ENCODE measurements at places on chromosomes 5 and 9.

DNA sequence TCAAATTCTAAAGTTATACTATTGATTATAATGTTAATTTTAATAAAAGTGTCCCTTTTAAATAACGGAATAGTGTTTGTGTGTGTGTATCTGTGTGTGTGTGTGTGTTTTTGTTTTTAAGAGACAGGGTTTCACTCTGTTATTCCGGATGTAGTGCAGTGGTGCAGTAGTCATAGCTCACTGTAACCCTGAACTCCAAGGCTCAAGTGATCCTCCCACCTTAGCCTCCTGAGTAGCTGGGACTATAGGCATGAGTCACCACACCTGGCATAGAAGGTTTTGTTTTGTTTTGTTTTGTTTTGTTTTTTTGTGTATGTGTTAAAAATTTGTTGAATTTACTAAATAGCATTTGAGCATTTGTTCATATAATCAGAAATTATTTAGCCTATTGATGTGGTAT, 64.6 kb downstream of the YTHDC2 start:
- DNase-seq: no peak

DNA sequence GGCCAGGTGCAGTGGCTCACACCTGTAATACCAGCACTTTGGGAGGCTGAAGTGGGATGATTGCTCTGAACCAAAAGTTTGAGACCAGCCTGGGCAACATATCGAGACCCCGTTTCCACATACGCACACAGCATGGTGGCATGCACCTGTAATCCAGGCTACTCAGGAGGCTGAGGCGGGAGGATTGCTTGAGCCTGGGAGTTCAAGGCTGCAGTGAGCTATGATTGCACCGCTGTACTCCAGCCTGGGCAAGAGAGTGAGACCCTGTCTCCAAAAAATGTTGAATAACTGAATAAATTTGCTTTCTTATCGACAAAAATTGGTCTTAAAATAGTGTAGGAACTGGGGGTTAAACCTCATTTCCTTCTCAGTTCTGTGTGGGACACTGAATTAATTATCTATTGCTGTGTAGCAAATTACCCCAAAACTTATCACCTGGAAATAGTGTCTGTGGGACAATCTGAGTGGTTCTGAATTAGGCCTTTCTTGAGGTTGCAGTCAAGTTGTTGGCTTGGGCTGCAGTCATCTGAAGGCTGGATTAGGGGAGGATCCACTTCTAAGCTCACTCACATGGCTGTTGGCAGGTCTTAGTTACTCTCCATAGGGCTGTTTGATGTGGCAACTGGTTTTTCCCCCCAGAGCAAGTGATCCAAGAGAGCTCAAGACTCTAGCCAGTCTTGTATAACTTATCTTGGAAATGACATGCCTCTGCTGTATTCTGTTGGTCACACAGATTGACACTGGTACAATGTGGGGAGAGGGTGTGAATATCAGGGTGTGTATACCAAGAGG, 2.0 kb downstream of the SNX30 start:
- no peak for DNase-seq

DNA sequence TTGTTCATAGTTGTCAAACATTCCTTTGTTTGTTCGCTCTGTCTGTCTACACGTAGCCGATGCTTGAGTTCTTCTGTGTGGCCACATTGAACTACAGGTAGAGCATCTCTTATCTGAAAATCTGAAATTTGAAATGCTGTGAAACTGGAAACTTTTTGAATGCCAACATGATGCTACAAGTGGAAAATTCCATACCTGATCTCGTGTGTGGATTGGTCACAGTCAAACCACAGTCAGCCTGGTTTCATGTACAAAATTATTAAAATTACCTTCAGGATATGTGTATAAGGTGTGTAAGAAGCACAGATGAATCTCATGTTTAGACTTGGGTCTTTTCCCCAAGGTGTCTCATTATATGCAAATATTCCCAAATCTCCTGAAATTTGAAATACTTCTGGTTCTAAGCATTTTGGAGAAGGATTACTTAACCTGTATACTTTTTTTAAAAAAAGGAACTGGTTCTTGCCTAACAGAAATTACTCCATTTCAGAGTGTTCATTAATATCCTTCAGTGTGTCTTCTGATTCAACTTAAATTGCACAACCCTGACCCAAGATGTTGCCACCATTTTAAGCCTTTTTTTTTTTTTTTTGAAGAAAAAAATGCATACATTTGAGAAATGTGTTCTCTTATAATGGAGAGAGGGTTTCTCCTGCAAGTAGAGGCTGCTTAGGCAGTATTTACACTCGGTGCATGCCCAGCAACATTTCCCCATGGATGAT, 254.3 kb downstream of the MAST4 start:
- no peak for DNase-seq

DNA sequence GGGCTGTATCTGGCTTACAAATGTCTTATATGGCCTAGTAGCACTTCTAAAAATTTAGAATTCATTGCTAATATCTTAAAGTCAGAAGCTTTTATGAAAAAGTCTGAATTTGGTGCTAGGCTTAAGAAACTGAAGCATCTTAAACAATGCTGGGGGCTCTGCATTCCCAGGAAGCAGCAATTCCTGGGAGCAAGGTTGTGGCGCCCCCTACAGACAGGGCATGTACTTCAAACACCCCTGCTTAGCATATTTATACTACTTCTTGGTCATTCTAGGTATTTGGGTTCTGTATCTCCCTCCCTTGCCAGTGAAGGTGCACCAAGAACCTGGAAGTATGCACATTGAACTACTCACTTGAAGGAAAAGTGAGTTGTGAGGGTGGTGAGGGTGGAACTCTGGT, 64.6 kb upstream of the GRIA1 start:
- no peak for DNase-seq

DNA sequence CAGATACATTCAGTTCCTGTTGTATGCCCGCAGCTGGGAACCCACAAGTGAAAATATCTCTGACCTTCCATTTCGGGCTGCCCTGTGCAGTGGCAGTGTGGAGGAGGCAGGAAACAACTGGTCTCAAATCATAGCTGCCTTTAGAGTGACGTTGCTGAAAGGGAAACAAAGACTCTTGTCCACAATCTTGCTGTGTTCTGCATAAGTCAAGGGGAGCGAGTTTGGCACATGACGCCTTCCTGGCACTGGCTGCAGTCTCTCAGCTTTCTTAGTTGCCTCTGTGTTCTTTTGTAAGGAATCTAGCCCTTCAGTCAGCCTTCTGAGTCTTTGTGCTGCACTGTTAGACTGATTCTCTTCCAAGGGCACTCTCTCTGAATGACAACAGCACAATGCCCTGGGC, 24.0 kb downstream of the ADAMTS16 start:
- DNase-seq: no peak

GRCh38 chr5:43523662-43524072, 8.7 kb upstream of the C5orf34 start:
- no peak for DNase-seq

GRCh38 chr5:163352531-163352930, 84.9 kb upstream of the CCNG1 start:
- DNase-seq: no peak

DNA sequence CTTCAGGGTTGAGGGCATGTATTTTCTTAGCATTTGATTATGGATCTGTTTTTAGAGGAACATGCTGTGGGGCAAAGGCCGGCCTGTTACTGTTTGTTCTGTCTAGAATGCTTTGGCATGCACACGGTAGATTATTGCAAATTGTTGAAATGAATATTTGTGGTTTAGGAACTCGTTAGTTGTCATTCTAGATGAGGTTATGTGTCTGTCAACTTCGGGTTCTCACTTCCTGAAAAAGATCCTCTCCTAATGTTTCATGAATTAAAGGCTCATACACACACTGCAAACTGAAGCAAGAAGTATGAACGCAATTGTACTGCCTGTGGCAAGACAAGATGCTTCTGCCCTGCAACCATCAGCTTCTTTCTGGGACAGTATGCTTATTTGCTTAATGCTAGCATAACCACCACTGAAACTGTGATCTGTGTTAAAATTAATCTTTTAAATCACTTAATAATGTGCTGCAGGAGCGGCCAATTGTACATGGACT, 99.6 kb downstream of the BASP1 start:
- DNase-seq: no peak

- DNase-seq: no peak
Measured at GRCh38 chr5:152331006-152331405, 74.1 kb downstream of the NMUR2 start.

- DNase-seq: no peak
Measured at GRCh38 chr5:150302301-150303069, at the start of gene ARSI. Gene ARSI (minus strand): TSS chr5:150302905. CDS start chr5:150302373, 532 bp downstream.

DNA sequence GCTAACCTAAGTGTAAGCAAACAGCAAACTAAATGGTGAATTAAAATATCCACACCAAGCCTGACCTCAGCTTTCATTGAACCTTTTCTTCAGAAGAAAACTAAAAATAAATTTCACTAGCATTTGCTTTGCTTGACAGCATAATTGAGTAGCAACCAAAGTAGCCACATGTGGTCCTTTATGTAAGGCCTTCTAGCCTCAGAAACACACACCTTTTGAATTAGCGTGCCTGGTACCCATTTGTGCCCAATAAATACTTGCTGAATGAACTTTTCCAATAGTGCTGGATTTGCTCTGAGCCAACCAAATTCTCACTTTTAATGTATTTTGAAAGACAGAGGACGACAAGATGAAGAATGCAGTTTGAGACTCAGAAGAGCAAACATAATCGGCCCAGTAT, 2.1 kb upstream of the NIPBL start:
- no peak for DNase-seq

- DNase-seq: no peak
Measured at GRCh38 chr5:168796000-168796399, 216.8 kb upstream of the PANK3 start.

GRCh38 chr5:139557811-139558210, 3.3 kb upstream of the UBE2D2 start:
- DNase-seq: no peak

- DNase-seq: no peak
Measured at GRCh38 chr5:15612915-15613635, 113.1 kb downstream of the FBXL7 start.

GRCh38 chr9:117018966-117019617, 332.0 kb downstream of the TRIM32 start:
- no peak for DNase-seq

GRCh38 chr5:87183896-87184295, 83.8 kb upstream of the RASA1 start:
- no peak for DNase-seq

DNA sequence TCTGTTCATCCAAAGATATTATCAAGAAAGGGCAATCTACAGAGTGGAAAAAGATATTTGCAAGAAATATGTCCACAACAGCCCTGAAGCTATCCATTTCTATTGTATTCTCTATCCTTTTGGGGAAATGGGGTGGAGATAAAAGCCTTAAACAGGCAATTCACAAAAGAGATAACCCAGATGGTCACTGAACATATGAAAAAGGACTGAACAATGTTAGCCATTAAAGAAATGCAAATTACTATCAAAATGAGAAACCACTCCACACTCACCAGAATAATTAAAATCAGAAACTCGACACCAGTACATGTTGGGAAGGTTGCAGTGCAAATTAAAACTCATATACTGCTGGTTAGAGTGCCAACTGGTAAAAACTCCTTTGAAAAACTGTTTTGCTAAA, 955.2 kb upstream of the DMAC1 start:
- no peak for DNase-seq

DNA sequence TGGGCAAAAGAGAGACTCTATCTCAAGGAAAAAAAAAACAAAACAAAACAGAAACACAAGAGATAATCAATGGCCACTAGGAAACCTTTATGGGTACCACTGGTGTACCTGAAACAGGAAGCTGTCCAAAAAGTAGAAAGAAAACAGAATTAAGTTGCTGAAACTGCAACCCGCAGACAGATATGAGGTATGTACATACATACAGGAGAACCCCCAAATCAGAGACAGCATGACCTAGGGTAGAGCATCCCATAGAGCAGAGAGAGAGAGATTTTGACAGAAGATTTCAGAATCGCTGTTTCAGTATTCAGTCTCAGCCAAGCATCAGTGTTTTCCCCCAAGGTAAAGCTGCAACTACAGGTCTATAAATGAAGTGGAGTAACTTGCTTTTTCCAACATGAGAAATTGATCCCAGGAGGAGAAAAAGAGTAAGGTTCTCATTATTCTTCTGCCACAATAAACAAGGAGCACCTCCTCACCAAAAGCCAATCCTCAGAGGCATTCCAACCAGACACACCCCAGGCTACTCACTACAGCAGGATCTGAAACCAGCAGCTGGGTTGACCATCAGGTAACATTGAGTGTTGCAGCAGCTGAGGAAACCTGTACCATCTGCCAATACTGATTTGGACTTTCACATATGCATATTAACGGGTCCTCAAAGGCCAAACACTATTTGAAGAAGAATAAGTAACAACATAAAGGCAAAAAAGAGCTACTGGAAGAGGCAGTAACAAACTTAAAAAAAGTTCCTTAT, 630.0 kb downstream of the TAF11L14 start:
- DNase-seq: no peak

DNA sequence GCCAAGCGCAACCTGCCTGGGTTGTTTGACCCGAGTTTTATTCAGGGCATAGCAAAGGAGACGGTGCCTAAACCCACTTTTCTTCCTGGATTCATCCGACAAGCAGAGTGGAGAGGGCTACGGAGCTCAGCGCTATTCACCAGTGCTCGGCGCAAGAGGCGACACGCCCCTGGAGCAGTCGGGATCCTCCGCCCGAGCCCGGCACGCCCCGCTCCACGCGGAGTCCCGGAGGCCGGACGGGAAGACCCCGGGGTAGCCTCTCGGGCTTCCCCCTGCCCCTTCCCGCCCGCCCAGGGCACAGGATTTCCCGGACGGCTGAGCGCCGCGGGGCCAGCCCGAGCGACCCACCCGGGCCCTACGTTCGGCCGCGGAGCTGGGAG, 427 bp downstream of the SERINC5 start:
- DNase-seq: no peak

DNA sequence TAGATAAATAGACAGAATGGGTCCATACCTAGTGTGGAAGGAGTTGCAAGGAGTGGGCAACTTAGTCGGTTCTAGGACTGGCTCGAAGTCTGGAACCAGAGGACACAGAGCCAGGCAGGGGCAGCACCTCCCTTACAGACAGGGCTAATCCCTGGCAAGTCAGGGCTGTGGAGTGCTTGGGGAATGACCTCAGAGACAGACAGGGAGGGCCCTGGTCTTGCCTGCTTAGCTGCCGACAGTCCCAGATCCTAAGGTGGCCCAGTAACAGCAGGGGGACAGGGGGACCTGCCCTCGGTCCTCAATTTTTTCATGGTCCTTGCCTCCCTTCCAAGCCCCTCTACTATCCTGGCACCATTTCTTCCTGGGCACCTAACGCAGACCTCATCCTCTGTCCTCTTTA, 222.4 kb upstream of the TNC start:
- DNase-seq: no peak

GRCh38 chr9:73239570-73240265, 88.1 kb downstream of the ANXA1 start:
- DNase-seq: no peak

- no peak for DNase-seq
Measured at GRCh38 chr5:58404734-58405133, 55.2 kb downstream of the PLK2 start.
